ENCODE measurements at places on chromosomes 16 and 17.

- peak; percentile 63 for DNase-seq
Observed at GRCh38 chr17:76816590-76817135, 51.5 kb upstream of the MGAT5B start.

GRCh38 chr17:39090908-39091665, 60.4 kb downstream of the PLXDC1 start:
- no peak for DNase-seq

DNA sequence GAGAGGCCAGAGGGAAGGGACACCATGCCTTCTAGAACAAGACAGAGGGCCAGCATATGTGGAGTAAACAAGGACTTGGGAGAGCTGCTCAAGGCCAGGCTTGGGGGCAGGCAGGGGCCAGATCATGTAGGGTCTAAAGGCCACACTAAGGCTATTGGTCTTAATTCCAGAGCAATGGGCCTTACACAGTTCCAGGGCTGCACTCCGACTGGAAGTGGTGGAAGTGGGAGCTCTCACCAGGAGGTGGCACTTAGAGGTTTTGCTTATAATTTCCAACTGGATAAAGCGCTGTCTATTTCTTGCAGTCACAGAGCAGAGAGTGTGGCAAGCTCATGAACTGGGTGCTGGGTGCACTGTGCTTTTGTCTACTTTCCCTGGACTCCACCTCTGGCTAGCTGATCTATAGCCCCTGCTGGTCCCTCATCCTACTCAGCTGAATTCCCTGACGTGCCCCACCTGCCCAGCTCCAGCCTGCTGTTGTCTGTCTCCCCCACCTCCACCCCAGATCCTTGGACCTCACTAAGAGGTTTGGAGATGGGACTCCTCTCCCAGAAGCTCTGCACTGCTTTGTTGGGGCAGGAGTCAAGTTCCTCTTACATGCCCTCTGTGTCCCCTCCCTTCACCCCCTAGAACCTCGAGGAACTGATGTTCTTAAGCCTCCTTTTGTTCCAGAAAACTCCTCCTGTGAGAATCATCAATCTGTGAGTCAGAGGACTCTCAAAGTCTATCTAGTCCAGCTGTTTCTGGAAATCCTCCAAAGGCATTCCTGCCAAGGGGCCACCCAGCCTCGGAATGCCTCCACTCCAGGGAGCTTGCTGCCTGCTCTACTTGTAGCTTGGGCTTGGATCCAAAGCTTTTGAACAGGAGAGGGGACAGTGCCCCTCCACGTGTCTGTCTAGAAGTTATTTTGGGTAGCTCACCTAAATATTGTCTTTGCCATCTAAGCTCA, 48.1 kb upstream of the KSR1 start:
- no peak for DNase-seq

DNA sequence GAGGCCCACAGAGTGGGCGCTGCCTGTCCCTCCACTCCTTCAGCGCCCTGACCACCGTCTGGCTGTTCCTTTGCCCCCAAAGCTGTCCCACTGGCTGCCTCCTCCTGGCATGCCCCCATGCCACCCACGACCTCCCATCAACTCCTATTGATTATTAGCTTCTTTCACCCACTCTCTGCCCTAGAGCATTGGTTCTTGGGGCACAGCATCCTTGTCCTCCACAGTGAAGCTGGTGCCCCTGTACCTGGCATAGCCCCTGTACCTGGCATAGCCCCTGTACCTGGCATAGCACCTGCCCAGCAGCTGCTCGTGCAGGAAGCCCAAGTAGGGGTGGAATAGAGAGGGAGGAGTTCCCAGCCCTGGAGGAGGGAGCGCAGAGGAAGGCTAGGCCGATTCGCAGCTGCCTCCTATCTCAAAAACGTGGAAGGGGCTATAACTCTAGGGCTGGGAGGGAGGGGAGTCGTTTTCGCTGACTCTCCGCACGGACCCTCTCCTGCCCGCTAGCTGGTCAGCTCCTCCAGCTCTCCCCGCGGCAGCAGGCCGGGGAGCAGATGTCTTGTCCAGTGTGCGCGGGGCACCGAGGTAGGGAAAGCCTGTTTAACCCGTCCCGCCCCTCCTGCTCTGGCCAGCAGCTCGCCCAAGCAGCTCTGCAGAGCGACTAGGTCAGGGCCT, 5.7 kb upstream of the ACTG1 start:
- DNase-seq: no peak

DNA sequence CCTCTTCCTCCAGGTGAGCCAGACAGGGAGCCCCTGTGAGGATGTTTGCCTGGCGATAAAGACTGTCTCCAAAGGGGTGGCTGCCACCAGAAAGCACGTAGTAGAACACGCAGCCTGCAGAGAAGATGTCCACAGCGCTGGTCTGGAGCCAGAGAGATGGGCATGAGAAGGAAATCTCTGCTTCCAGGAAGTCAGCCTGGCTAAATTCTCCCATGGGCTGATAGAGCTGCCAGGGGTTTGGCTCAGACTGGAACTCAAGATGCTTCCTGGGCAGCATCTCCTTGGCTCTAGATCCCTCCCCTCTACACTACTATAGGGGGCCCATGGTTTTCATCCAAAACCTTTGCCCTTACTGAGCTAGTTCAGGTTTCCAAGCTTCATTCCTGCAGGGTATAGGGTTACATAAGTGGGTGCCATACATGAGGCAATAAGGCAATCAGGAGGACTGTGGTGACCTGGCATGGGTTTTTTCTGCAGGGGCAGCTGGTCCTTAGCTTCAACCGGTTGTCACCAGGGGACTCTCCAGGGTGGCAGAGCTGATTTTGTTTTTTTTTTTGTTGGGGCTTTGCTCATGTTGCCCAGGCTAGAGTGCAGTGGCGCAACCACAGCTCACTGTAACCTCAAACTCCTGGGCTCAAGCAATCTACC, 13.6 kb downstream of the PLK1 start:
- DNase-seq: no peak

GRCh38 chr16:46606231-46606630, 14.9 kb downstream of the SHCBP1 start:
- no peak for DNase-seq

GRCh38 chr17:57810721-57811637, 38.9 kb downstream of the MRPS23 start:
- DNase-seq: peak; percentile 9
